ENCODE measurements at places on chromosomes 6 and 20.

DNA sequence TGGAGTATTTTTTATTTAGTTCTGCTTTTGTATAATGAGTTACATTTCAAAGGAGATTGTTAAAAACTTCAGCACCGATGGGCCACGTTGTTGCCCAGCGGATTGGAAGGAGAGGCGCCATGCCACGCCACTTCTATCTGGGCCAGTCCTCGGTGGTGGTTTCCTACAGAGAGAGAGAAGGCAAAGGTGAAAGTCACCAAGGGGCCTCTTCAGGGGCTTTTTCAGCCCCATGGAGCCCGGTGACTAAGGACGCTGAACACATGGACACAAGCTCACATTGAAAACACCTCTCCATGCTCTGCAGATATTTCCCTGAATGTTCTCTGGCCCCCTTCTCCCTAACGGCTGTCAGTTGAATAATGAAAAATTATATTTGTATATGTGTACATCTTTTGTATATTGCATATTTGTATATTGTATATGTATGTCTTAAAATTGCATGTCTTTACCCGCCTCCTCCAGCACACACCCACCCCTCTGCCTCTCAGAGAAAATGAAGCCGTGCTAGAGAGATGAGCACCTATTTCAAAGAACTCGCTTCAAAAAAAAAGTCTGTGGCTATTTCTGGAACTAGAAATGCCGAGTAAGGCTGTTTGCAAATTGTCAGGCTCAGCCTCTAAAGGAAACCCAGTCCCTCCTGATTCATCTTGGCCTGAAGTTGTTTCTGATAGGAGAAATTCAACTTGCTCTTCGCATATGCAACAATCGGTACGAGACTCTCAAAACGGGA is 91.9 kb upstream of the CDH4 start:
- no peak for DNase-seq

- no peak for DNase-seq
These were observed 18.8 kb downstream of the MRPL14 start for GRCh38 chr6:44108471-44108870.

DNA sequence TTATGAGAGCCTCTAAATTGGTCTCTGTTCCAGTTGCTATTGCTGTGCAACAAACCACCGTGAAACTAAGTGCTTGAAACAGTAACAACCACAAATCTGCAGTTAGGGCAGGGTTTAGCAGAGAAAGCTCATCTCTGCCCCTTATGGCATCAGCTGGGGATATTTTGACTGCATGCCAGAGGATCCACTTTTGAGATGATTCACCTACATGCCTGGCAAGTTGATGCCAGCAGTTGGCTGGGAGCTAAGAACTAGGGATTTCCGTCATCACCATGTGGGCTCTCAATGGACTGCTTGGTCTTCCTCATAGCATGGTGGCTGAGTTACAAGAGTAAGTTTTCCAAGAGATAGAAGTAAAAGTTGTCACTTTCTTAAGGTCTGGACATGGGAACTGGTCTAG is 35.1 kb downstream of the PLCB4 start:
- no peak for DNase-seq

GRCh38 chr20:20369250-20370093 is 1.6 kb downstream of the INSM1 start:
- peak; percentile 91 for DNase-seq

DNA sequence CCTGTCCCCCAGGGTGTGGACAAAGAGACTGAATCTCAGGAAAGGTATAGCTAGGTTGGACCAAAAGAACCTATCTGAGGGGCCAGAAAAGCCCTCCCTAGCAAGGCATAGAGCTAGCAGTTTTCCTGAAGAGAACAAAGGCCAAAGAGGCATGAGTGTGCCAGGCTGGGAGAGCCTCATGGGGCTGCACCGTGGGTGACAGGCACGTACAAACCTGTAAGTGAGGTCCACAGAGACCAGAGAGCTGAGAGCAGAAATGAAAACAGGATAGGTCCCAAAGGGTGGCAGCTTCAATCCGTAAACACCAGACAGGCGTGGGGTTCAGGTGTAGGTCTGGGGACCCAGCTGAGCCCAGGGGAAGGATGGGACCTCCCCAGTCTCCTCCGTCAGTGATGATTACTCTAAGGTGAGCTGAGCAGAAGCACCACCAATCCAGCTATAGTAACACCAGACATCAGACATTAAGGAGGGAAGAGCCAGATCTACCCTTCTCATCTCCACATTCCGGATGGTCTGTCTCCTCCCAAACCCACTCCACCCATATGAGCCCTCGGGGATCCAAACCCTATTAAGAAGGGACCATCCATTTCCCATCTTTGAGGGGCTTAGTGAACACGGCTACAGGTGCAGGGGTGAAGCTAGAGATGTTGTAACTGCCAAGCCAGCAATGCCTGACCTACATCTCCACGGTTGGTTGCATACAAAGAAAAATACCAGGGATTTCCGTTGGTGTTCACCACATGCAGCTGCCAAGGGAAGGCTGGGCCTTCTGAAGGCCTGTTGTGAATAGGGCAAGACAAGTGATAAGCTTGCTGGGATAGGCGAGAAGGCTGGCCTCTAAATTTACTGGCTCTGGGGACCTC is 38.3 kb downstream of the BCL2L1 start:
- no peak for DNase-seq

GRCh38 chr6:149934249-149935156 is 7.3 kb upstream of the ULBP2 start:
- DNase-seq = peak; percentile 59

- DNase-seq = no peak
These were observed 61.7 kb downstream of the E2F3 start for GRCh38 chr6:20463396-20463795.

- no peak for DNase-seq
These were observed 78.6 kb downstream of the TRMT6 start for GRCh38 chr20:5871459-5872410.

DNA sequence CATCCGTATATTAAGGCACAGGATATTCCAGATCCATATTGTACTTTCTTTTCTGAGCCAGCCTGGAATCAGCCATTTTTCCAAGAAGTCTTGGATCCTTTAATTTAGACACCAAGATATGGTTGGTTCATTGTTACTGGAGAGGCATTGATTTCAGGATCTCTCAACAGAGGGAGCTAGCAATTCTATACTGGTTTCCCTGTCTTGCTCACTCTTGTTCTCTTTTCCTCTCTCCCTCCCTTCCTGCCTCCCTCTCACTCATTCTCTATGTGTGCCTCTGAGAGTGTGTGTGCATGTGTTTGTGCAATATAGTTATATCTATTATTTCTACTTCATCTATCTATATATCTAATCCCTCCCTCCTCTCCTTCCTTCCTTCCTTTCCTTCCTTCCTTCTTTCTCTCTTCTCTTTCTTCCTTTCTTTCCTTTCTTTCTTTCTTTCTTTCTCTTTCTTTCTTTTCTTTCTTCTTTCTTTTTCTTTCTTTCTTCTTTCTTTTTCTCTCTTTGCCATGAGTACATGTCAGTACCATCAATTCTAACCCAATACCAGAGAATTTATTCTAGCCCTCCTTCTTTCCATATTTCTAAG is 299.1 kb downstream of the EPHA7 start:
- DNase-seq = no peak

- no peak for DNase-seq
These were observed 139.3 kb upstream of the RIN2 start for GRCh38 chr20:19618711-19619110.

DNA sequence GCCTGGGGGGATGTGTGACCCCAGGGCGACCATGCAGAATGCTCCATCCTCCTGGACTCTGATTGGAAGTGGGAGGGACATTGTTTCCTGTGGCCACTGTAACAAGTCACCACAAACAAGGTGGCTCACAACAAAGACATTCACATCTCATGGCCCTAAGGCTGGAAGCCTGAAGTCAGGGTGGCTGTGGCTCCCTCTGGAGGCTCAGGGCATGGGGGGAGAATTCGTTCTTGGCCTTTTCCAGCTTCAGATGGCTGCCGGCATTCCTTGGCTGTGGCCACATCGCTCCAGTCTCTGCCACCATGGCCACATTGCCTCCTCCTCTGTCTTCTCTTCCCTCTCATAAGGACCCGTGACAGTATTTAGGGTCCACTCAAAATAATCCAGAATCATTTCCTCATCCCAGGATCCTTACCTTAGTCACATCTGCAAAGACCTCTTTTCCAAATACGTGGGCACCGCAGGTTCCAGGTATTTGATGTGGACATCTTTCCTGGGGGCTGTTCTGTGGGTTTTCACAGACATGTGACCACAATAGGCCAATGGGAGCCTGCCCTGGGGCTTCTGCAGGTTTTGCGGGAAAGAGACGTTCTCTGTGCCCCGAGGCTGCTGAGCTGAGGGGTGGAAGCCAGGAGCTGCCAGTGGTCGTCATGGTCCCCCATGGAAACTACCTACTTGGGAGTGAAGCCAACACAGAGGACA is 249.3 kb downstream of the PREX1 start:
- DNase-seq = peak; percentile 34

DNA sequence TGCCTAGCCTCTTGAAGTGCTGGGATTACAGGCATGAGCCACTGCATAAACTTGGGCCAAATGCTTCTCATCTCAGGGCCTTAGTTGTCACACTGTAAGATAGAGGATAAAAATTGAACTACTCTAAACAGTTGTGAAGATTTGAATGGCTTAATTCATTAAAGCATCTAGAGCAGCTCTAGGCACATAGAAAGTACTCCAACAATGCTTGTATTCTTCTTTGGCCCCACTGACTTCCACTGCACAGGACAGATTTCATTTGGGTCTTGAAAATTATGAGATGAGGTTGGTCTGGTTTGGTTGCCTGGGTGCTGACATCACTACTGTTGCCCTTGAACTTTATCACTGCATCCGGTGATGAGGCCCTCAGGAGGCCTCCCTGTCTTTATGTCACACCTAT is 10.0 kb upstream of the HBS1L start:
- no peak for DNase-seq

DNA sequence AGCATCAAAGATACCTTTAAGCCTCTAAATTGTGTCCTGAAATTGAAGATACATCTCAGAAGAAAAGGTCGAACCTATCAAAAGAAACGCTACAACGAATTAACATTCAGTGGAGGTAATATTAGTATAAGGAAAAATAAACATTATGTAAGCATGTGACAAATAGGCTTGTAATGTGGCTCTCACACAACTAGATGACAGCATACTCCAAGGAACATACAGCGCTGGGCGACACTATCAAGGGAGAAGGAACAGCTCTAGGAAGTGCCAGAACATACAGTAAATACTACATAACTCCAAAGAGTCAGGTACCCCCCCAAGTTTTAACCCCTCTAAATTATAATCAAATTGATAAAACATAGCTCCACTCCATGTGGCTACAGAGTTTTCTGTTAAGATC is 103.5 kb downstream of the LAMP5 start:
- DNase-seq = peak; percentile 85

DNA sequence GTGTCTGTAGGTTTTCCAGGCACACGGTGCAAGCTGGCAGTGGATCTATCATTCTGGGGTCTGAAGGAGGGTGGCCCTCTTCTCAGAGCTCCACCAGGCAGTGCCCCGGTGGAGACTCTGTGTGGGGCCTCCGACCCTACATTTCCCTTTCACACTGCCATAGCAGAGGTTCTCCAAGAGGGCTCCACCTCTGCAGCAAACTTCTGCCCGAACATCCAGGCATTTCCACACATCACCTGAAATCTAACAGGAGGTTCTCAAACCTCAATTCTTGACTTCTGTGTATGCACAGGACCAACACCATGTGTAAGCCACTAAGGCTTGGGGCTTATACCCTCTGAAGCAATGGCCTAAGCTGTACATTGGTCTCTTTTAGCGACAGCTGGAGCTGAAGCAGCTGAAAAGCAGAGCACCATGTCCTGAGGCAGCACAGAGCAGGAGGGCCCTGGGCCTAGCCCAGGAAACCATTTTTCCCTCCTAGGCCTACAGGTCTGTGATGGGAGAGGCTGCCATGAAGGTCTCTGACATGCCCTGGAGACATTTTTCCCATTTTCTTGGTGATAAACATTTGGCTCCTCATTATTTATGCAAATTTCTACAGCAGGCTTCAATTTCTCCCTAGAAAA is 253.3 kb downstream of the ERMARD start:
- no peak for DNase-seq

GRCh38 chr6:24667378-24667803 is 514 bp downstream of the ACOT13 start:
- DNase-seq = no peak

DNA sequence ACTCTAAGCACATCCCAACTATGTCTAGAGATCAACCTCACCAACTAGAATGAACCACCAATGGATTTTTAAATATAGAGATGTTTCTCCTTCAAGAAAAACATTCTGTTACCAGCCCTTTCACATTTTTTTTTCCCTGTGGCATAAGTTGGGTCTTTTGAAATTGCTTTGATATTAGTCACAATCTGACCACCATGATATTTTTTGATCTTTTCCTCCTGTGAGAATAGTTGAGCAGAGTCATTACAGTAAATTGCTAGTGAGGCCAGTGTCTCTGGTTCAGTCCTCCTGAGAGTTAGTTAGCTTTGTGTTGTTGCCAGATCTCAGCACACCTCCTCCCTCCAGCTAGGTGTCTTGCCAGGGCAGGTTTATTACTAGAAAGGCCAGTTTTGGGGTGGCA is 79.7 kb upstream of the MYLIP start:
- peak; percentile 5 for DNase-seq

DNA sequence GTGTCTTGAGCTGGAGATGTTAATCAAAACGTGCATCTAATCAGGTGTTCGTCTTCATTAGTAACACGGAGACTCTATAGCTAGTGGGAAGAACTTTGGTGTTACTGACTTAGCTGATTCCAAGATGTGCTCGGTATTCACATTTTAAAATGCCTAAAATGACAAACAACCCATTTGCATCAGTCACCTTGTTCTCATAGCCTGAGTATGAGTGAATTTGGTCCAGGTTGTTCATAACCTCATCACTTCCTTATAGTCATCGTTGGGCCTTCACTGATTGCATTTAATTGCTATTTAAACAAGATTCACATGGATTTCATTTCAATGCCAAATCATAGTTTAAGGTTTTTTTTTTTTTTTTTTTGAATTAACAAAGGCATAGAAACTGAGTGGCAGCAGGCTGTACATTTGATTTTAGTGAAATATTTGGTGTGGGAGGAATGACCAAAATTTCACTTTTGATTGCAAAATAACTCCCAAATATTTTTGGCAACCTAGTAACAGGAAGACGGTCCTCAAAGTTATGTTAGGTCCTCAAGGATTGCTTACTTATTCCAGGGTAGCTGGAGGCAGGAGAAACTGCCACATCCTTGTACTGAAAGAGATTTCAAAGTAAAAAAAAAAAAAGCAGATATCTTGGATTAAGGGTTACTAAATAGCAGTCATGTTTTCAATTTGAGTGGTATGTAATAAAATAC is 104.7 kb downstream of the JARID2 start:
- no peak for DNase-seq

All from SW480 (cell line).